Activated CD4-positive, CD25-positive, alpha-beta regulatory T cell treated with anti-CD3 and anti-CD28 coated beads, Interleukin-2, amount 50 U/mL, for 16 hours (primary cell): ENCODE measurements at places on chromosomes 2 and 18.
A peak's percentile ranks its signal among the peaks of the same experiment; 100 is the strongest.

DNA sequence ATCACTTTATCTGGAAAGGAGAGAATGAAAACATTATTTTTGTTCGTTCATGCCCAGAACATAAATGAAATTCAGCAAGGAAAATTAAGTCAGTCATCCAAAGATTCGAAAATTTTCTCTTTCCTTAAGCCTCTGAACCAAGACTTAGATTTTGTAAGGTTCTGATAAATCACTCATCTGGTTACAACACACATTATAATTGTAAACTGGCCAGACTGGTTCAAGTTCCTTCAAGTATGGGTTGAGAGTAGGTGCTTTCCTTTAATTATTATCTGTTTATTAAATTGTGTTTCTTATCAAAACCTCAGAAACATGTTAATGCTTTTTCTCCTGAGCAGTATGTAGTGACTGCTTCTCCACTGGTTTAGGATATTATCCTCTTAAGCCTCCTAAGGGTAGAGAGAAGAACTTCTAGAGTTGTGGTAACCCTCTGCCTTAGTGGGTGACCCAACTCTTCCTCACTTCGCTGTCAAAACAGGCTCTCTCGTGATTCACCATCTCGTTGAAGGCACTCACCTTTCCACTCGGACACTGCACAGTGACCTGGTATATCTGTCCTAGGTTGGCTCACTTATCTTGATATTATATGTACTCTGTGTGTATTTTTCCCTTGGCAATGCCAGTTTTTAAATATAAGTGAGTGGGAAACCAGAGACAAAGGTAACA lies 325.9 kb downstream of the PAX3 start:
- DNase-seq, result no peak

DNA sequence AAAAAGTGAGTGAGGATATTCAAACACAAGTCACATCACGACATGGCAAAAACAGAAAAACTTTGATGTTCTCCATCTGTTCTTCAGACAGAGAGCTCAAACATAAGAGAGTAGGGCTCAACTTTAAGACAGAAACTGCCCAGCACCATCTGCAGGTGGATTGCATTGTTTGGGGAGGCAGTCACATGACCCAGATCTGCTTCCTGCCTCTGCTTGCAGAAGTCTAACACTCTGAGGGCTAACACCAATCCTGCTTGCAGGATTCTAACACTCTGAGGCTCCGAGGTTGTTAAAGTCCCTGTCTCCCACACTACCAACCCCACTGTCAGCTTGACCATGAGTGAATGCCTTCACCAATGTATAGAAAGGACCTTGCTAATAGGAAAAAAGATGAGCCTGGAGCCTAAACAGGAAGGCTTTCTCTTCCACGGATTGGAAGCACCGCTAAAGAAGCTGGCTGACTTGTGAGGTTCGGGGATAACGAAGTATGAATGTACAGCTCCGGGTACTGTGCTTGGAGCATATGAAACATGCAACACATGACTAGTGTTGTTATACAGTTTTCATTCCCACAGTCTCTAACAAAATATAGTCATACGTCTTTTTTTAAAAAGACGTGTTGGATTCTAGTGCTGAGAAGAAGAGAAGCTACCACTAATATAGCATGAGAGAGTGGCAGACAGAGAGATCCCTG lies 176.6 kb upstream of the CREB1 start:
- no peak for DNase-seq

GRCh38 chr2:65228263-65228750 lies 676 bp downstream of the ACTR2 start:
- peak; percentile 14 for DNase-seq

DNA sequence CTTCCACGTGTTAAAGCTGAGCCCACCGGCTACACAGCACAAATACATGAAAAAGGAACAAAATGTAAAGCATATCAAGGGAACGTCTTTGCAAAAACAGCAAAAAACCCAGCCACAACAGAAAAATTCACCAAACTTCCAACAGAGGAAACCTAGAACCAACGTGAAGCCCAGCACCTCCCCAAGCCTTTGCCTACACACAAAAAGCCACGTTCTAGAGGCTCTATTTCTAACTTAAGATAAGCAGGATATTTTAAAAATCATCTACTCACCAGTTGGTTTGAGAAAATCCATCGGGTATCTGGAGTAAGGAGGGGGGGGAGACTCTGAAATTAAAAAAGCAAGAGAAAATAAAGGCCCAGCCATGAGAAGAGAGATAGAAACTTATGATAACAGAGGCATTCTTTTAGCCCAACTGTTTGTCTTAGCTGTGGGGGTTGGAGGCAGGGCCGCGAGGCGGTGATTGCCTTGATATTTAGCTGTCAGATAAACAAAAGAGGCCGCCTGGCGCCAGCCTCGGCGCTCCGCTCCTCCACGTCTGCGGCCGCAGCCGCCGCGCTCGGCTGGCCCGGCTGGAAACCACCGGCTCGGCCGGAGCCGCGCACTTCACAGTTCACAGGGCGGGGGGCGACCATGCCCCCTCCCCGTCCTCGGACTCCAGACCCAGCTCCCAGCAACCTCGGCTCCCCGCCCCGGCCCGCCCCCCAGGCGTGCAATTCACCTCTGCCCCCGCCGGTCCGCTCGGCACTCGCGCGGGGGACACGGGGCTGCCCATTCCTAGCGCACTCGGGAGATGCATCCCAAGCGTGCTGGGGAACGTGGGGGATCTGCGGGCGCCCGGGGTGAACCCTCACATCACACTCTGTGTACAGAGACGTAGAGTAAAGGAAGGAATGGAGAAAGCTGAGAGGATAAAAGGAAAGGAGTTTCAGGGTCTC lies 2.4 kb downstream of the SMAD7 start:
- no peak for DNase-seq

GRCh38 chr2:96092951-96093350 lies 23.4 kb downstream of the ADRA2B start:
- no peak for DNase-seq

DNA sequence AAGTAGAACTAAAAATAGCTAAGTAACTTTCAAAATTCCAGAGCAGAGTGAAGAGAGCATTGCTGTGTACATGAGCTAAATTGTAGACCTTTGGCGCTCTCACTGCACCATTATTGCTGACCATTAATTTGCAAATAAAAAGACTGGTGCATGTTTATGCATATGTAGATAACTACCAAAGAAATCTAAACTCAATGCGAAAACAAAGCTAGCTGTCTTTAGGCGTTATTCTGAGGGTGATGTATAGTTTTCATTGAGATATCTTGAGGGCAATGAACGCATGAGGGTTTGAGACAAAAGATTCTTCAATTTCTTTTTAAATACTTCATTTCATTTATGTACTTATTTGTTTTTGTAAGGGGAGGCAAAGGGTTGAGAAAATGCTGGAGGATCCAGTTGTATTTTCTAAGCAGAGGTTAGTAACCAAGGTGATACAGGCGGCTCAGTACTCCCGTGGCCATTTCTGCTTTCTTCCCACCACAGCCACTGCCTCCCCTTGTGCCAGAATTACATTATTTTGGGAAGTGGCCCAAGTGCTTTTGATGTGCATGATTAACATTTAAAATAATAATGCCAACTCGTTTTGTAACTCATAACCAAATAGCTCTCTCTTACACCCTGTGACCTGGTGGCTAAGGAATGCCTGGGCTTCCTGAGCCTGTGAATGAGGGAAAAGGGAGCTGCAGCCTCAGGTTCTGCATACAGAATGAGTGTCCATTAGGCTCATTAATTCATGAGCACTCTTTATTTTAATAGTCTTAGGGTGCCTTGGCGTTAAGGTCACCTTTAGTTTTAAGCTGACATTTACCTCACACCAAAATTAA lies 797.8 kb upstream of the GYPC start:
- DNase-seq, result no peak

GRCh38 chr18:45467293-45467692 lies 148.0 kb upstream of the SLC14A2 start:
- no peak for DNase-seq

- DNase-seq, result no peak
Measured at GRCh38 chr2:42957861-42958301, 165.5 kb upstream of the HAAO start.

DNA sequence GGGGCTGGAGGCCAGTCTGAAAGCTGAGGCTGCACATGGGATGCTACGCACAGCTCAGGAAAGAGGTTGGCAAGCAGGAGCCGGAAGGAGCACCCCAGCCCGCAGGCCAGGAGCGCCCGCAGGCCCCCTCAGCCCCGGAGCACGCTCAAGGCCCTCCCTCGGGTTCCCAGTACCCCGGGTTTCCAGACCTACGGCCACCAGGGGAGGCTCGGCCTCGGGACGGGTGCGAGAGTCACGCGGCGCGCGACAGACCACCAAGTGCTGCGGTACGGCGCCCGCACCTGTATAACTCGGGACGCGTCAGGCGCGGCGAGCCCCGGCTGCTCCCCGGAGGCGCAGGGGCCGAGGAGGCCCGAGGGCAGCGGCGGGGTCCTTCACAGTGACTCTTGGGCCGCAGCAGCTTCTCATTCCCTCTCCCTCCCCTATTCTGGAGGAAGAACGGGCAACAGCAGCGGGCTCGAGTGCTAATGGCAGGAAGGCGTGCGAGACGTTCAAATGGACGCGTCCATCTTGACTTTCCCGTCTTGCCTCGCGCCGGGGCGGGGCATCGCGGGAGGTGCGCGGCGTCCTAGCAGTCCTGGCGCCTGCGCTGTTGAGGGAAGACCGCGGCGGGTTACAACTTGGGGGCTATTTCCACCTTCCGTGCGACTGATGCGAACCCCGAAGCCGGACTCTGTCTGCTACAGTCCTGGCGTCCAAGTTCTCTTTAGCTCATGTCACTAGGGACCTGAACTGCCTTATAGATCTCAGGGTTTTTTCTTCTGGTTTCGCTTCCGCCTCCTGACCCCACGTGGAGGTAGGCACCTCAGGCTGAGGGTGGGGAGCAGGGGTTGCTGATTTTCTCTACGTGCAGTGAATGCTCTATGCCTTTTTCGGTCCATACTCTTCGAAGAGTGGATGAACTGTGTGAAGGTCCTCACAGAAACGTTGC lies at the start of gene ANAPC1:
ANAPC1 (minus strand) TSS at position 533 of the 931 bp plus-strand sequence. CDS start 3,368 bp downstream, outside the sequence.
- DNase-seq, result peak; percentile 82

DNA sequence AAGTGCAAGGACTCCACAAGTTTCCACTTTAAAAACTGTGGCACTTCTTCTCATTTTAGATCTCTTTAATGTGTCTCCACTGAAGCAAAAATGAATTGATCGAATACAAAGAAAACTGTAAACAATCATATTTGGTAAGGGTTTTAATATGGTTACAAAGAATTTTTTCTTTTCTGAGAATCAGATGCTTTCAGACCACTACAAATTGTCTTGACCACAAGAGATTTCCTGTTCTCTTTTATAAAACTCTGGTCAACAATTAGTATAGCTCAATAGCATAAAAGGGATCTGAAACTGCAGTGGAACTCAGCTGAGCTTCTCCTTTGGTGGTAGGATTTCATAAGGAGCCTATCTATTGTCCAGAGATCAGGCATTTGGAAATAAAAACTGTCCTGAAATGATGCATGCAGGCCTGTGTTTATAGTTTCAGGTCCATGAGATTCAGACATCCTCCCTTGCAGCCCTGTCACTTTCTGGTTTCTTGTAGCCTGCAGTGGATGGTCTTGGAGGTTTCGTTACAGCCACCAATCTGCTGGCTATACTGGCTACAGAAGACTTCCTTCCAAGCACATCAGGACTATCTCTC lies 120.0 kb downstream of the DOCK10 start:
- DNase-seq, result no peak
